Aorta (tissue), 5 donors: ENCODE measurements at places on chromosomes 2 and 18.
A peak's percentile ranks its signal among the peaks of the same experiment; 100 is the strongest.

DNA sequence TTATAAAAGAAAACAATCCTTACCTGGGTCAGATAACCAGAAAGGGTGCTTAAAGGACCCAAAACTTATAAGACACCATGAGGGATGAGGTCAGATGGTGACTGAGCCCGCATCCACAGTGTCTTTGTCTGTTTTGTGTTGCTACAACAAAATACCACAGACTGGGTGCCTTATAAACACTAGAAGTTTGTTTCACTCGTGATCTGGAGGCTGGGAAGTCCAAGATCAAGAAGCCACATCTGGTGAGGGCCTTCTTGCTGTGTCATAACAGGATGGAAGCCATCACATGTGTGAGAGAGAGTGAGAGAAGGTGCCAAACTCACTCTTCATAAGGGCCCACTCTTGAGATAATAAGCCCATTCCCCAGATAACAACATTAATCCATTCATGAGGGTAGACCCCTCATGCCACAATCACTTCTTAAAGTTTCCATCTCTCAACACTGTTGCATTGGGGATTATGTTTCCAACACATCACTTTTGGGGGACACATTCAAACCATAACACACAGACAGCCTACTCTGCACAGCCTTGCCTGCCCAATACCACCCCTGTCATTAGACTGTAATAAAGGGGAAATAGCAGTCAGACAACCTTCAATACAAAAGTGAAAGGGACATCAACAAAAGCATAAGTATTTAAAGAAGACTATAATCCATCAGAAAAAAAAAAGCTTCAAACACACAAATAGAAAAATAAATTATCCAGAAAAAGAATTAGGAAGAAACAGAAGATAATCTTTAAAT, 249.8 kb downstream of the ANAPC1 start:
- DNase-seq, result no peak

GRCh38 chr2:218566296-218566695, 1.9 kb downstream of the USP37 start:
- DNase-seq, result no peak

GRCh38 chr2:29295845-29296244, 180.6 kb downstream of the CLIP4 start:
- DNase-seq, result no peak

- peak; percentile 91 for DNase-seq
Measured at GRCh38 chr2:44044281-44044720, 48.5 kb upstream of the LRPPRC start.

GRCh38 chr2:223772363-223772762, 65.0 kb downstream of the AP1S3 start:
- DNase-seq, result no peak

DNA sequence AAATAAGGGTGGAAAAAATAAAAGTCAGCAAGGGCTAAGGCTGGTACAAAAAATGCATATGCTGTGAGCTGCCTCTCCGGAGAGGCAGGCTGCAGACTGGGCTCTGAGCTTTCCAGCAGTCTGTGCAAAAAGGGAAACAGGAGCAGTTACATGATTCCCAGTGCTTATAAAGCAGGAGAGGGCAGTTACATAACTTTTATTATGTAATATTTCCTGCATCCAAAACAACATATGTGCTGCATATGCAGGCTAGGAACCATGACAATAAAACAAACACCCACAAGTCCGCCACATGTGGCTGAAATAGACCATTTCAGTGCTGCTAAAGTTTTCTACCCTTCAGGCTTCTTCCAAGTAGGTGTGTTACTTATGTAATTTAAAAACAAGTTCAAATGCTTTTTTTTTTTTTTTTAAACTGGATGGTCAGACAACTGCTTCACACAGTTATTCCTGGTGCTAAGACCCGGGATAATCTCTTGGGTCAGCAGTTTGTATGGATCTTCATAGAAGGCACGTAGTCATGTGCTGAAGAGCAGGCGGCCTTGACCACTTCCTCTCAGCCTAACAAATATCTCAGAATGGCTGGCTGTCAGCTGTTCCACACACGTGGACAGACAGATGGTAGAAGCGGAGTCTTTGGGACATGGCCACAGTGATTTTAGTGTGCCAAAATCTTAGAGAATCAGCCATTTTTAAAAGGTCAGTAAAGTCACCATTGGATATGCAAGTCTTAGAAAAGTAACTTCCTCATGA, 43.5 kb downstream of the ARMC9 start:
- DNase-seq, result no peak

DNA sequence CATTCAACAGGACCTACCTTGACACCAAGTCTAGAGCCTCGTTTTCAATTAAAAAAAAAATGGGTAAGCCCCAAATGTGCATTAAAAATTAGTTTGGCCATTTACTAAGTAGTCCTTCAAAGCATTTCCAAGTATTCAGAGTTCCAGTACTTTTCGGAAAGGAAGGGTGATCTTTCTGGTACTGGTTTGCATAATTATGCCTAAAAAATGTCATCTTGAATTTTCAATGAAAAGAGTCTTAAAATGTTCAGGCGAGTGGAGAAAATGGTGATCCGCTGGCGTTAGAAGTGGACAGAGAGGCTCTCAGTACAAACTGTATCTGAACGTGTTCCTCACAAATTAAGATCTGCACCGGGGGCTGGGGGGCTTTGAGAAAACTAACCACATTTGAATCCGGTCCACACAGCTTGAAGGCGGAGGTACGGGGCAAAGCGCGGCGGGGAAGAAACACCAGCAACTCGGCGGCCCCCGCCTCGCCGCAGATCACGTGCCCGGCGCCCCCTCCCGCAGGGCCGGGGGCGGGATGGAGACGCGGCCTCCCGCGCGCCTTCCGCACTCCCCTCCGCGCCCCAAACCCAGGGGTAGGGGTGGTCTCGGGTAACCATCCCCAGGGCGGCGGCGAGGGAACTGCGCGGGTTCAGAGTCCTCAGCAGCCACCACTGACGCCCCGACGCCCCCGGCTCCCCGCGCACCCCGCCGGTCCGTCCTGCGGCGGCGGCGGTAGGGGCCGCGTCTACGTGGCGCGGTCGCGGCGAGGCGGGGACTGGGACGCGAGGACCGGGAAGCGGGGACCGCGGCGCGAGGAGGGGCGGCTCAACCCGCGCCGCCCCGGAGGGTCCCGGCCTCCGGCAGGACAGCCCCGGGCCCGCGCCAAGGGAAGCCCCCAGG, 564 bp downstream of the LPIN2 start:
- peak; percentile 67 for DNase-seq

- no peak for DNase-seq
Measured at GRCh38 chr2:237819231-237819630, 20.7 kb downstream of the RBM44 start.

- no peak for DNase-seq
Measured at GRCh38 chr2:177171418-177171865, 41.2 kb upstream of the HNRNPA3 start.

DNA sequence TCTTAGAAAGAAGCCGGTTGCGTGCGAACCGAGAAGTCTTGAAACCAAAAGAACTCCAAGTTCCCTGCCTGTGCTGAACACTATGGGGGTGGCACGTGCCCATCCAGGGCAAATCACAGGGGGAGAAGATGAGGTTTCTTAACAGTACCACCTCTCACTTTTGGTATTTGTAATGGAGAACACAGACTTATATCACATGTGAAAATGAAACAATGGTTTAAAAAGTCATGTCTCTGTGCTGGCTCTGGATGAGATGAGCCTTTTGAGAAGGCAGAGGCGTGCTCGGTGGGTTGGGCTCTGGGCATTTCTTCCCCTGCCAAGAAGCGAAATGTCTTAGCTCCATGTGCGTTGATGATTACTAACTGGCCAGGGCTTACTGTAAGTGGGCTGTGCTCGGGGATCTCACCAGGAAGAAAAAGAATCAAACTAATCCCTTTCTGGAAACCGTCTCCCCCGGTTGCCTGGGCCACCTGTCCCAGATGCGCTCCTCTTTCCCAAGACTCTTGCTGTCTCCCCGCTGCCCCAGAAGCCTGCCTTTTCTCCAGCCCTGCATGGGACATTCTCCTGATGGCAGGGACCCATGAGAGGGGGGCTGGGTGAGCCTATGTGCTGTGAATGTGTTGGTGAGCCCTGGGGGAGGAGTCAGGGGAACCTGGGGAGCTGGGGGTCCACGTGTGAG, 252.9 kb downstream of the PRKCE start:
- no peak for DNase-seq

- DNase-seq, result no peak
Measured at GRCh38 chr2:134537121-134537520, 181.7 kb downstream of the TMEM163 start.

- no peak for DNase-seq
Measured at GRCh38 chr18:24270937-24271380, 126.7 kb downstream of the OSBPL1A start.

GRCh38 chr2:120501591-120501990, 155.7 kb downstream of the INHBB start:
- DNase-seq, result no peak

DNA sequence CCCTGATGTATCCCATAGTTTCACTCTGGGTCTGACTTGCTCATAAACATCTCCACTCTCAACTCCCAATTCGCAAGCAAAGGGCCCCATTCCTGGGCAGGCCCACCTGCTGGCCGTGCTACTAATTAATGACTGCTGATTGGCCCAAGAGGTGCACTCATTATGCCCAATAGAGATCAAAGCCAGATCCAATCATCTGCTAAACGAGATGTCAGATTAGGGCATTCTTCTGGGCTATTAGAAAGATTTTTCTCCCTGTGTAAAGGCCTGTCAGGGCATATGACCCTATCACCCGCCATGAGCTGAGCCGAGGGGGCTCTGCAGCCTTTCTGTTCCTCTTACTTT, 103.4 kb upstream of the HAAO start:
- DNase-seq, result no peak

GRCh38 chr2:233353769-233354499, at the start of gene DGKD:
DGKD (plus strand) TSS chr2:233354494; CDS start chr2:233354519, 25 bp downstream.
- DNase-seq, result peak; percentile 90

DNA sequence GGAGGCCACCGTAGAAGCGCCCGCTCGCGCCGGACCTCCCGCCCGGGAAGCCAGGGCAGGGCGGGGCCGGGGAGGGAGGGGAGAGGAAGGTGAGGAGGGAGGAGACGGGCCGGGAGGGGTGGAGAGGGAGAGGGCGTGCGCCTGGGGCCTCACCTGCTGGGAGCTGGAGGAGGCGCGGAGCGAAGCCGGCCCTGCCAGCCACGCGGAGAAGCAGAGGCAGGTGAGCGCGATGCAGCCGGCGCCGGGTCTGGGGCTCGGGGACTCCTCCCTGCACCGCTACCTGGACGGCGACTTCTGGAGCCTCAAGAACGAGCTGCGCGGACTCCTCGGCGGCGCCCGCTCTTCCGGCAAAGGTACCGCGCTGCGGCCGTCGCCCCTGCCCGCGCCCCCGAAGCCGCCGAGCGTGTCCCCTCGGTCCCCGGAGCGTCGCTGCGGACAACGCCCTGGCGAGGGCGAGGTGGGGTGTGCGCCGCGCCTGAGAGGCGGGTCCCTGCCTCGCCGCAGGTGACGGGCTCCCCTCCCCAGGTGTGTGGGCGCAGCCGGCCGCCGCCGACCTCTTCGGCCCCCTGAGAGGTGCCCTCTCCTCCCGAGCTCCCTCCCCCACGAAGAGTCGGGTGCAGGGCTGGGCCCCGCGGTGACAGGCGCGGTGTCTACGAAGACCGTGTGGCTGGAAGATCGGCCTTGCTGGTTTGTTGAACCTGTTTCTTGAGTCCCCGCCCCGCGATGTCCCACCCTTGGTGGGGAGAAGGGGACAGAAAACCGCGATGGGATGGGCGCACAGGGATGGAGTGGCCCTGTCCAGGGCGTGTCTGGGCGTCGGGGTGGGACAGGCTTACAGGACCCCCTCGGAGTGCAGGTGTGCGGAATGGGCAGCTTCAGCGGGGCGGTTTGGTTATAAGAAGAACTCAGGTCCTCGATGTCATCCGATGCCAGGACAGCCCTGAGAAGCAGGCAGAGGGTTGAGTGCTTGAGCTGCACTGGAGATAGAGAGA, at the start of gene ACOXL:
Gene ACOXL, plus strand, starts transcription at position 152 of the 992 bp plus-strand sequence. CDS start 35,817 bp downstream, outside the sequence.
- no peak for DNase-seq

GRCh38 chr18:45110577-45111501, 430.2 kb downstream of the SETBP1 start:
- DNase-seq, result no peak

DNA sequence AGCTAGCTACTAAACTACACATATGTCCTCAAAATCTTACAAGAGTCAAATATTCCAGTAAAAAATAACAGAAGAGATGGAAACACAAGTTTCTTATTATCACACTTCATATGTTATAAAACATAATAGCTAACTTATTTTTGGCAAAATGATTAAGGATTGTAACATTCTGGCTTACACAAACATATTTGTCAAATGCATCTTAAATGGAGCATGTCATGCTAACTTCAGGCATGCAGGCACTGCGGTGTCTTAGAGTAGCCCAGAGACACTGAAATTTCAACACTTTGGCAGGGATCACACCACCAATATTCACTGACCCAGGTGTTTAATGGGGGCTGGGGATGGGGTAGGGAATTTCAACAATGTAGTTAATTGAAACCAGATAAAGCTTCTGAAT, 51.6 kb downstream of the LDAH start:
- DNase-seq, result no peak

GRCh38 chr18:33440060-33441043, at the start of gene CCDC178:
CCDC178 (minus strand) TSS chr18:33440721; CDS start chr18:33412088, 28,633 bp downstream.
- DNase-seq, result peak; percentile 80

DNA sequence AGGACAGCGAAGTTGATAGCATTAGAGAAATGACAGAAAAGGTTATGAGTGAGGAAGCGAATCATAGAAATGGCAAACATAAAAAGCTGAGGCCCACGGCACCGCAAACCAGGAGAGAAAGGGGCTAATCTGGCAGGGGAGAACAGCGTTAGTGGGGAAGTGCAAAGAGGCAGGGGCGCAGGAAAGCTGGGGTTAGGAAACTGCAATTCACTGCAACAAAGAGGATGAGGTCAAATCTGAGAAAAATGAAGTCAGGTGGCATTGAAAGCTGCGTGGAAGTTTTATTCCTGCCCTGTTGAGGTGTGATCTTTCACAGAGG, 653 bp upstream of the ABI2 start:
- no peak for DNase-seq

DNA sequence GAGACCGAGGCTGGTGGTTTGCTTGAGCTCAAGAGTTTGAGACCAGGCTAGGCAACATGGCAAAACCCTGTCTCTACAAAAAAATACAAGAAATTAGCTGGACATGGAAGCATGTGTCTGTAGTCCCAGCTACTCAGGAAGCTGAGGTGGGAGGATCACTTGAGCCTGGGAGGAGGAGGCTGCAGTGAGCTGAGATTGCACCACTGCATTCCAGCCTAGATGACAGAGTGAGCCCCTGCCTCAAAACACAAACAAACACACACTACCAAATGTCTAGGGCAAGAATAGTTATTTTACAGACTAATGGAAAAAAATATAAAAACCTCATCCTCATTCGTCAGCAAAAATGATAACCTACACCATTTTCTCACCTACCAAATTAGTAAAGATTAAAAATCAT, 15.3 kb downstream of the BUB1 start:
- DNase-seq, result no peak
